ENCODE measurements at places on chromosomes 2 and 18. TPM values are rescaled to one million over a fixed set of nuclear protein-coding genes. Genes with fewer than 3 reads are reported as not detected.
A peak's percentile ranks its signal among the peaks of the same experiment; 100 is the strongest.

- peak within 1 kb of the TSS; percentile 90 for H3K4me3 ChIP-seq
- peak within 1 kb of the TSS; percentile 93 for H3K27ac ChIP-seq
- H3K27me3 ChIP-seq, result no peaks in the 10 kb centered on the region
Measured at GRCh38 chr2:201643216-201643890, at the start of gene TMEM237. Gene TMEM237, minus strand, starts transcription at chr2:201643503. Its CDS starts 103 bp downstream, at chr2:201643400.

DNA sequence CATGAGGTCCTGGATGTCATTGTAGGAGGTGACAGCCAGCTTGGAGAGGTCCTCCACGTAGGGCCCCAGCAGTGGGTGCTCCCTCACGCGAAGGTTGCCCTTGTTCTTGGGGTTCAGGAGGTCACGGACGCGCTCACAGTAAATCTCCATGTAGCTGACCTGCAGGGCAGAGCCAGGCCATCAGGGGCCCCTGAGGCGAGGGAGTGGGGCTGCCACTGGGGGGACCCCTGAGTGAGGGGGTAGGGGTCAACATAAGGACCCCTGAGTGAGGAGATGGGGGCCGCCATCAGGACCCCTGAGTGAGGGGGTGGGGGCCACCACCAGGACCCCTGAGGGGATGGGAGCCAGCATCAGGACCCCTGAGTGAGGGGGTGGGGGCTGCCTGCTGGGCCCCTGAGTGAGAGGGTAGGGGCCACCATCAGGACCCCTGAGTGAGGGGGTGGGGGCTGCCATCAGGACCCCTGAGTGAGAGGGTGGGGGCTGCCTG, 33.6 kb downstream of the KIF1A start:
- no peak for DNase-seq
- no peaks in the 10 kb centered on the region for H3K4me1 ChIP-seq
- H3K27me3 ChIP-seq, result no peaks in the 10 kb centered on the region
- no peaks in the 10 kb centered on the region for H3K36me3 ChIP-seq

DNA sequence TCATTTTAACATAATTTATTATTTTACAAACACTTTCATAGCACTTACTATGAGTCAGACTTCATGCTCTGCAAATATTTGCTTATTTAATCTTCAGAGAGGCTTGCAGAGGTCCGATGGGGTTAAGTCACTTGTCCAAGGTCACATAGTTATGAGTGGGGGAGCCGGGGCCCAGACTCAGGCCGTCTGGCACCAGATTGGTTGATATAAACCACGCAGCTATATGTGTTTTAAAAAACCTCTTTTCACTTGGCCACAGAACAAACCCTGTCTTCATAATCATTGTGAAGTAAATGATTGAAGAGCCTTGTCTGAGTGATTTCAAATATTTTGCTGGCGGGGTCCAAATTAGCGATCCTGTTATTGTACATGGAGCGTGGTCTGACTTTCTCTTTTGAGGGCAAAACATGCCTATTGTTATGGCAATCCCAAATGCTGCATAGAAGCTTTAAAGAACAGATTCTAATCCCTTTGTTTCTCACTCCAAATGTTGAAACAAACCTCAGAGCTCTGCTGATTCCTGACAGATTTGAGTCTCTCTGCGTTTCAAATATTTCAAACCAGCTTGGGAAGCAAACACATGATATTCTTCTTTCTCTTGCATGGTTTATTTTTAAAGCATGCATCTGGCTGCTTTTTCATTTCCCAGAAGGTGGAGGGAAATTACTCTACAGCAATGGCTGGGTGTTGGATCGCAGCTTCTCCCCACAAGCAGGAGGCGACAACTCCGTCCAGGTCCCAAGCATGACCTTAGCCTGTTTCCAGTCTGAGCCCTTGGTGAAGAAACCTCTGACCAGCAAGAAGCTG, 142.4 kb downstream of the DDX1 start:
- DNase-seq, result no peak
- no peaks in the 10 kb centered on the region for H3K27me3 ChIP-seq
- H3K36me3 ChIP-seq, result no peaks in the 10 kb centered on the region
- peaks cover 29% of the 10 kb centered on the region for H3K4me1 ChIP-seq

DNA sequence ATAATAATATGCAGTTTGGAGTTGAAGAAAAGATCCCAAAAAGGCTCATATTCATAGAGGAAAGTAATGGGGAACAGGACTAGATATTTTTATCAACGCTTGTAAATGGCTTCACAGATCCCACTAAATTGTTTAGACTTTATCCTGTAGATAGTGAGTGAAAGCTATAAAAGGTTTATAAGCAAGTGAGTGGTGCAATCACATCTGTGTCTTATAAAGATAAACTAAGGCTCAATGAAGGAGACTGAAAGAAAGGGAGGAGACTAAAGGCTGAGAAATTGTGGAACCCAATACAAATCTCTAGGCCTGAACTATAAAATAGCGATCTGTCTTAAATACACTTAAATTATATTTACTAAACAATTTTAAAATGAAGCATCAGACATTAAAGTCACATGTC, 7.7 kb downstream of the SP3 start:
- peaks cover 93% of the 10 kb centered on the region for H3K4me1 ChIP-seq
- no peak overlapping the region for H3K4me3 ChIP-seq
- H3K27ac ChIP-seq, result no peak overlapping the region
- H3K36me3 ChIP-seq, result peaks cover 14% of the 10 kb centered on the region
- DNase-seq, result no peak

DNA sequence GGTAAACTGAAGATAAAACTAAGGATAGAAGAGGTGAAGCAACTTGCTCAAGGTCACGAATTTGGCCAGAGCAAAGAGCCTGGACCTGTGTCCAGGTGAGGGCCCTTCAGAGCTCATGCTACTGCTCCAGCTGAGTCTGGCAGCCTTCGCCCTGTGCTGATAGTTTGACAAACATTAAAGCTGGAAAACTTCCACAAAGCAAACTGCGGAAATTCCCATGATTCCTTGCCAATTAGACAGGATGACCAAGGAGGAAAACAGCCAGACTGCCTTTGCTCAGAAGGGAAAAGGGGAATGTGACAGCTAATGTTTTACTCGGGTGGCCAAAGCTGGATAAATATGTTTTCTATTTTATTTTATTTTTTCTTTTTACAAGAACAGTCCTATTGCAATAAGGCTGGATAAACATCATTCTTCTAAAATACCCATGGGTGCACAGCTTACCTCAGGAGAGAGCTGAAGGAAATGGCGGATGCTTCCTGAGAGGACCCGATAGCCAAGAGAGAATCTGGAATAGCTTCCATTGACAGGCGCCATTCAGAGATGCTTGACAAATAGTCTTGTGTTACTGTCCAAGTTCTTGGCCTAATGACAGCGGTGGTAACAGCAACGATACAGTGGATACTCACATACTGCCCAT, 5.3 kb upstream of the CTAGE1 start:
- no peaks in the 10 kb centered on the region for H3K27me3 ChIP-seq
- H3K27ac ChIP-seq, result peak overlapping the region; percentile 68
- peaks cover 14% of the 10 kb centered on the region for H3K4me1 ChIP-seq
- H3K36me3 ChIP-seq, result no peaks in the 10 kb centered on the region

- H3K27me3 ChIP-seq, result no peaks in the 10 kb centered on the region
- H3K36me3 ChIP-seq, result no peaks in the 10 kb centered on the region
- H3K4me1 ChIP-seq, result no peaks in the 10 kb centered on the region
- no peak for DNase-seq
- no peak overlapping the region for H3K27ac ChIP-seq
Measured at GRCh38 chr2:195763866-195764265, 106.8 kb downstream of the SLC39A10 start.

- no peaks in the 10 kb centered on the region for H3K27me3 ChIP-seq
- DNase-seq, result no peak
- H3K27ac ChIP-seq, result no peak overlapping the region
Measured at GRCh38 chr18:61831071-61831470, 61.7 kb downstream of the RNF152 start.

DNA sequence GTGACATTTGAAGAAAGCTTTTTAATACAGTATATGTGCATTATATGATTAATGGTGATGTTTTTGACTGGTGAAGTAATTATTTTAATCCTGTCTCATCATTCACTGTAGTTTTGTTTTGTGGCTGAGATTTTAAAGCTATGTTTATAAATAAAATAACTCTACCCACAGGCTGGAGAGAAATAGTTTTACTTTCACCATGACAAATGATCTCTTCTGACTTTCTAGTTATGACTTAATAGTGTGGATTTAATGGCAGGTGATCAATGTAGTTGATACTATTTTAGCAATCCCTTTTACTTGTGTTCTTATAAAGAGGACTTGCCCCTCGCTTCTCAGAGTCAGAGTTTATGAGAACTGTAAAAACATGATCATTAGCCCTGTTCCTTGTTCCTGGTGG, 289.5 kb upstream of the SIX3 start:
- H3K27me3 ChIP-seq, result no peaks in the 10 kb centered on the region
- no peaks in the 10 kb centered on the region for H3K36me3 ChIP-seq
- H3K27ac ChIP-seq, result no peak overlapping the region
- no peak overlapping the region for H3K4me3 ChIP-seq
- no peak for DNase-seq

GRCh38 chr18:61929881-61930640, 37.3 kb upstream of the RNF152 start:
- H3K36me3 ChIP-seq, result no peaks in the 10 kb centered on the region
- no peak for DNase-seq
- no peaks in the 10 kb centered on the region for H3K4me1 ChIP-seq
- H3K27me3 ChIP-seq, result no peaks in the 10 kb centered on the region

DNA sequence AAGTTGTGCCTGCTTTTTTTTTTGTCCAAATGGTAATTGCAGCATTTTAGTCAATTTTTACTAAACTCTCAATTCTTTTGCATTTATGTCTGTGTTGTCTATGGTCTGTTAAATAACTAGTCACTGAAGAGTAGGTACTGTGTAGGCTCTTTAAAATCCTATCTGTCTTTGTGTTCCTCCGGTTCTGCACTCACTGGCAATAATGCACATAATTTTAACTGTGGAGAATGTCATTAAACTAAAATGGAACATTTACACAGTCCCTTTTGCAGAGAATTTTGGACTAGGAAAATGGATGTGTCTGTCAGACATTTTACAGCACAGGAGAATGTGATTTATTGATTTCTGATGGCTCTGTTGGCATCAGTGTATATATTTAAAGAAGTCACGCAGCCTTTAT, 116.6 kb downstream of the ASXL3 start:
- no peaks in the 10 kb centered on the region for H3K27me3 ChIP-seq
- no peak for DNase-seq
- no peaks in the 10 kb centered on the region for H3K36me3 ChIP-seq
- no peak overlapping the region for H3K4me3 ChIP-seq
- H3K27ac ChIP-seq, result no peak overlapping the region

DNA sequence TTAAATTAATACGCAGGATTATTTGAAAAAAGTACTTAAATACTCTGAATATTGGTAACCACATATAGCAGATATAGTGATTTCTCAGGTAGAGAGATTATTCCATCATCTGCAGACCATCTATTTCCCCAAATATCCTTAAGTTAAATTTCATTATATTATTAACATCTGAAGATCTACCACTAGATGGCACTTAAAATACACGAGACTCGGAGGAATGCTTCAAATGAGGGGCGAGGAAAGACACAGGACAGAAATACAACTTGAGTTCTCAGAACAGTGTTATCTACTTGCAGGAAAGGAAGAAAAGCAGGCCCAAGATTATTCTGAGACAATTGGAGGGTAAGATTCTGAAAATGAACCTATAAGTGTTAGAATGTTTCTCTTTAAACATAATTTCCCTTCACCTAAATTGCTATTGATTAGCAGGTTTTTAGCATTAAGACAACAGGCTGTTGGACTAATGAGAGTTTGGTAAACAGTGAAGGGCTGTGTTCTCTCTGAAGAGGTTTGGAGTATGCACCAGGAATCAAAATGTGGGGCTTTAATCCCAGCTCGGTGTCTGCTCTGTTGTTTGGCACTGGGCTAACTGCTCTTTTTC, 76.9 kb upstream of the GCFC2 start:
- no peak for DNase-seq
- H3K4me3 ChIP-seq, result no peak overlapping the region
- no peaks in the 10 kb centered on the region for H3K36me3 ChIP-seq
- H3K27ac ChIP-seq, result no peak overlapping the region
- no peaks in the 10 kb centered on the region for H3K27me3 ChIP-seq

GRCh38 chr2:173979751-173980351, 14.7 kb upstream of the SP3 start:
- no peak for DNase-seq
- no peaks in the 10 kb centered on the region for H3K27me3 ChIP-seq
- H3K27ac ChIP-seq, result no peak overlapping the region

GRCh38 chr2:36253086-36253485, 102.5 kb upstream of the CRIM1 start:
- DNase-seq, result no peak
- no peak overlapping the region for H3K27ac ChIP-seq
- H3K4me3 ChIP-seq, result no peak overlapping the region
- no peaks in the 10 kb centered on the region for H3K36me3 ChIP-seq

GRCh38 chr2:181847702-181848101, 43.8 kb upstream of the ITPRID2 start:
- no peaks in the 10 kb centered on the region for H3K36me3 ChIP-seq
- H3K4me1 ChIP-seq, result peaks cover 3% of the 10 kb centered on the region
- no peaks in the 10 kb centered on the region for H3K27me3 ChIP-seq
- H3K27ac ChIP-seq, result no peak overlapping the region

DNA sequence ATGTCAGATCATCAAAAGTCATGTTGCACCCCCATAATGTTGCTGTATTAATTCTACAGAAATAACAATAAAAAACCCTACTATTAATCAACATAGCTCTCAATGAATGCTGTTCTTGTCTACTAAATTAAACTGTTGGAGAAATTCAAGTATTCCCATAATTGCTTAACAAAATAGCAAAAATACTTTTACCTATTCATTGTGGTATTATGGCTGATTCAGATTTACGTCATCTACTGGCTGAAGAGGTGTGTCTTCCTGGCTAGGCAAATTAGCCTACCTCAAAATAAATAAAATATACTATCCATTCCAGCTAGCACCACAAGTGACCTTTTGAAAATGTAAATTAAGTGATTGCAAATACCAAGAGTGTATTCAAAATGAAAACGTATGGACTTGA, 249.4 kb downstream of the MEIS1 start:
- H3K27ac ChIP-seq, result no peak overlapping the region
- no peak overlapping the region for H3K4me3 ChIP-seq
- no peaks in the 10 kb centered on the region for H3K36me3 ChIP-seq
- H3K4me1 ChIP-seq, result no peaks in the 10 kb centered on the region
- no peaks in the 10 kb centered on the region for H3K27me3 ChIP-seq

GRCh38 chr2:238771218-238771617, 76.7 kb upstream of the TWIST2 start:
- H3K27me3 ChIP-seq, result no peaks in the 10 kb centered on the region
- no peak overlapping the region for H3K27ac ChIP-seq
- no peaks in the 10 kb centered on the region for H3K36me3 ChIP-seq
- no peaks in the 10 kb centered on the region for H3K4me1 ChIP-seq

- H3K4me3 ChIP-seq, result peak overlapping the region; percentile 75
- H3K27ac ChIP-seq, result peak overlapping the region; percentile 49
- DNase-seq, result no peak
- no peaks in the 10 kb centered on the region for H3K4me1 ChIP-seq
- no peaks in the 10 kb centered on the region for H3K27me3 ChIP-seq
- no peaks in the 10 kb centered on the region for H3K36me3 ChIP-seq
Measured at GRCh38 chr2:96413323-96413722, 77.8 kb downstream of the NCAPH start.

GRCh38 chr18:159037-159652, 788 bp downstream of the USP14 start:
- H3K4me3 ChIP-seq, result peak overlapping the region; percentile 93
- peaks cover 9% of the 10 kb centered on the region for H3K4me1 ChIP-seq
- peak overlapping the region; percentile 74 for H3K27ac ChIP-seq
- no peak for DNase-seq
- H3K36me3 ChIP-seq, result no peaks in the 10 kb centered on the region

Gene PLB1
- total RNA-seq, result 29.6 TPM

Gene TMEFF2
- 0.21 TPM for total RNA-seq

Gene GAL3ST2
- 2.2 TPM for total RNA-seq

Gene RPIA
- total RNA-seq, result 4.1 TPM

Gene SELENOI
- total RNA-seq, result 7.0 TPM

Gene PJVK
- 1.8 TPM for total RNA-seq

Gene EIPR1
- total RNA-seq, result 40.6 TPM

Gene FBXO15
- total RNA-seq, result 1.8 TPM

Gene SLC19A3
- 4.9 TPM for total RNA-seq

Gene SERPINB10
- total RNA-seq, result not detected

Data from thoracic aorta (tissue), 2 donors.